Glomerular endothelial cell (primary cell): ENCODE measurements at places on chromosomes 1 and 21. TPM values are rescaled to one million over a fixed set of nuclear protein-coding genes. Genes with fewer than 3 reads are reported as not detected.

The MLLT11 gene
- 25.1 and 27.6 TPM in 2 replicates for total RNA-seq

The RAB3B gene
- total RNA-seq: 10.2 and 11.4 TPM in 2 replicates

The SPRR2E gene
- total RNA-seq: not detected in 2 replicates

The MIS18A gene
- total RNA-seq: 4.6 and 7.8 TPM in 2 replicates

The RNF186 gene
- total RNA-seq: not detected in 2 replicates

The PYHIN1 gene
- not detected in 2 replicates for total RNA-seq
